Stimulated activated CD8-positive, alpha-beta memory T cell treated with anti-CD3 and anti-CD28 coated beads, Interleukin-15, amount 100 ng/mL, for 24 hours (primary cell): ENCODE measurements at places on chromosomes 2 and 18.

DNA sequence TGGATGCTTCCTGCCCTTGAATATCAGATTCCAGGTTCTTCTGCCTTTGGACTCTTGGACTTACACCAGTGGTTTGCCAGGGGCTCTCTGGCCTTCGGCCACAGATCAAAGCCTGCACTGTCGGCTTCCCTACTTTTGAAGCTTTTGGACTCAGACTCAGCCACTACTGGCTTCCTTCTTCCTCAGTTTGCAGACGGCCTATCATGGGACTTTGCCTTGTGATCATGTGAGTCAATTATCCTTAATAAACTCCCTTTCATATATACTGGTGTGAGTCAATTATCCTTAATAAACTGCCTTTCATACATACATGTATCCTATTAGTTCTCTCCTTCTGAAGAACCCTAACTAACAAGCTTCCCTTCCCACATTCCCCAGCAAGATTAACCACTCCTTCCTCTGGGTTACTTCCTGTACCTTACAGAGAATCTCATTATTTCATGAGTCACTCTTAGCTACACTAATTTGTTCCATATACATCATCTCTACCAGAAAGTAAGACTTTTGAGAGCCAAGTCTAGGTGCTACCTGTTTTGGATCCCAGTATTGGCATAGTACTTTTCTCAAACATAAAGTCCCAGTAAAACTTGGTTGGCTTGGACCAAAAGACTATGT is 31.3 kb upstream of the LRATD1 start:
- no peak for DNase-seq

GRCh38 chr2:102843764-102844443 is 82.1 kb downstream of the TMEM182 start:
- no peak for DNase-seq

DNA sequence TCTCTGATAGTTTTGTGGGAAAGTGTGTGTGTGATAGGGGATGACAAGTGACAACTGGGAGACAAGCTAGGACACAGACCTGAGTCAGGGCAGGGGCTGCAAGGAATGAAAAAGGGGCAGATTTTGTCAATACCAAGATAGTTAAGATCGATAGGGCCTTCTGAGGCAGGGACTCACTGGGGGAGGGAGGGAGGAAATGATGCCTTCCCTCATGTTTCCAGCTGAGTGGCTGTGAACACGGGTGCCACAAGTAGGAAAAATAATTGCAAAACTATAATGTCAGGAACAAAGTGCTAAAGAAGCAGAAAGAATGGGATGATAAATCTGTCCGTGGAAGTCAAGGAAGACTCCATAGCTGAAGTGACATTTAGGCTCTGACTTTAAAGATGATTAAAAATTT is 24.2 kb downstream of the CDH2 start:
- no peak for DNase-seq

DNA sequence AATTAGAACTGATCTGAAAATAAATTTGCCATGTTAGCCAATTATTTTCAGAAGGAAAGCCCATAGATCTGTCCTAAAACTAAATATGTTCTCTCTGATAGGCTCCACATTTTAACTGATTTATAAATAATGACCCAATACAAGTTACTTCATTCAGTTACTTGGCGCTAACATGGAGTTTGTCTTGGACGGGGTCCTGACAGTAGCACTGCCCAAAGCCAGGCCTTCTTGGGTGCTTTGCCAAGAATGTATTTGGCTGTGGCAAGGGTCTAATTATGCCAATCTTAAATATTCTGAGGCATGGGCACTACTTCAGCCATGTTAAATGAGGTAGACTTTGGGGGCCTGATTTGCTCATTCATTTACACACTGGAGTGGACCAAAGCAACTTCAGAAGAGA is 135.0 kb upstream of the PKDCC start:
- no peak for DNase-seq

DNA sequence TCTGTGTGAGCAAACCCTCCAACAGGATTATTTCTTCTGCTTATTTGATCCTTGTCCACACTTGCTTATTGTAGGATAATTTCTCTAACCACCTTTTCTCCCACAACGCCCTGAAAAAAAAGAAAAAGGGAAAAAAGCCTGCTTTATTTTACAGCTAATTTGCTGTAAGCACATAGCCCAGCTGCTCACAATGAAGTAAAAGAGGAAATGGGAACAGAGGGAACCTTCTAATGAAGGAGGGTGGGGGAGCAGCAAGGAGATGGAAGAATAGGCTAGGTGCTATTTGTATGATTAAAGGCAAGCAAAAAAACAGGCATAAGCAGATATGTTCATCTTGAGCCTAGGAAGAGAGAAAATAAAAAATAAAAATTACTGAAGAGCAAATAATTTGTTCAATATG is 331.6 kb downstream of the TXNL1 start:
- no peak for DNase-seq

GRCh38 chr2:238727585-238728329 is 120.1 kb upstream of the TWIST2 start:
- no peak for DNase-seq

DNA sequence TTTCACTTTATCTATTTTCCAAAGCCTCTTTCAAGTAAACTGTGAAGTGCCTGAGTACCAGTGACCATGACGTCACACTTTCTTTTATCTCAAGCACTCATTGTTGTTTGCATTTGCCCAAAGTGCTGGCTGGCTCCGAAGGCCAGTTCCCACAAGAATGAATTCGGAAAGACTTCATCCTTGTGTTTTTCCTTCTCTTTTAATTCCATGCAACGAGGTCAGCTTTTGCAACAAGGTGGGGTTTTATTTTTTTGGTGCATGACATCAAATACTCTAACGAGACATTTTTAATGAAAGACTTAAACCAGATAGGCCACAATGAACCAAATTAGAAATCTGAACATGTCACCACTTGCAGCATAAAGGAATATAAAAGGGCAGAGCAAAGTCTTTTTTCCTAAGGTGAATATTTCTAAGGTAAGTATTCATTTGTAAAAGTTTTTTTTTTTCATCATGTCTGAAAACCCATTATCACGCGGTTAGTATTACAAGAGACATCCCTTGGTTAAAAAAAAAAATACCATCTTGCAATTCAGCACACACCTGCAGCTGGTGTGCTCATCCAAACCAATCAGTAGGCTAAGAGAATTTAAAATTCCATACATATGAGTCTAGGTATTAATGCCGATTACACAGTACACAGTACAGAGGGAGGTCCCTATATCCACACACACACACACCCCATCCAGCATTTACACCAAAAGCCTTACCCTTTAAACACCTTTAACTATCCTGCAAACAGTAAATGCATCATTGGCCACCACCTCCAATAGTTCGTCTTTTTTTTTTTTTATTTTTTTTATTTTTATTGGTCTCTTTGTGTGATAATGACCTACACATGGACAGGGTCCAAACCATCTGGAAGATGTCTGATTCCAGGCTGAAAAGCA is 2.3 kb downstream of the ARL4C start:
- no peak for DNase-seq

DNA sequence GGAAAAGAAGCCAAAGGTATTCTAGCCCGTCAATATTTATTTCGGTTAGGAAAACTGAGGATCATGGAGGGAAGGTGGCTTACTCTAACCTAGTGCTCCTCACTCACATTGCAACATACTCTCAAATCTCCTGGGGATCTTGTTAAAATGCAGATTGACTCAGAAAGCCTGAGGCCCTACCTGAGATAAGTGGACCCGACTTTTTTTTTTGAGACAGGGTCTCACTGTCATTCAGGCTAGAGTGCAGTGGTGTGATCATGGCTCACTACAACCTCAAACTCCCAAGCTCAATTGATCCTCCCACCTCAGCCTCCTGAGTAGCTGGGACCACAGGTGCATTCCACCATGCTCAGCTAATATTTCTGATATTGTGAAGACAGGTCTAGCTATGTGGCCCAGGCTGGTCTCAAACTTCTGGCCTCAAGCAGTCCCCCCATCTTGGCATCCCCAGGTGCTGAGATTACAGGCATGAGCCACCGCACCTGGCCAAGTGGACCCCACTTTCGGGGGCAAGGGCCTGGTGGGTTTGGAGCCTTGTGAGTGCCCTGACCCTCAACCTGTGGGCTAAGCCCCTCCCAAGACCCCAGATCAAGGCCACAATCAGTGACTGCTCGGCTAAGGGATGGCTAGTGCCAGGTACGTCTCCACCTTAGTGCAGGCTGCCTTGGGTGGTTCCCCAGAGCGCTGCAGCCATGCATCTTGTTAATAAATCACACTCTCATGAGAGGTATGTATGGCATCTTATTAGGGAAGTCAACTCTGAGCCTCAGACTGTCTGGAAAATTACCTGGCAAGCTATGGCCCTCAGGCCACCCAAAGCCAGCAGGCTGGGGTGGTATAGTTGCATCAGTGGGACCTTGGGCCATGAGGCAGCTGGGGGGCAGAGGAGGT is 1.1 kb upstream of the NEURL3 start:
- DNase-seq, result no peak

- DNase-seq, result no peak
These were observed 13.4 kb downstream of the ITGA6 start for GRCh38 chr2:172440795-172441194.

DNA sequence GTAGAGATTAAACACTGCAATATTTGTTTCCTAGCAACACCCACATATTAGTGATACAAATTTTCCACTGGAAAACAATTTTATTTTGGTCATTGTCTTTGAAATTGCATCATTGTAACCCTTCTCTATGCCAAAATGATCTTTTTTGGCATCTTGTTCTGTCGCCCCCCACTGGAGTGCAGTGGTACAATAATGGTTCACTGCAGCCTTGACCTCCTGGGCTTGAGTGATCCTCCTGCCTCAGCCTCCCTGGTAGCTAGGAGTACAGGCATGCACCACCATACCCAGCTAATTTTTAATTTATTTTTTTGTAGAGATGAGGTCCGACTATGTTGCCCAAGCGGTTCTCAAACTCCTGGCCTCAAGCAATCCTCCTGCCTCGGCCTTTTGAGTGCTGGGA is 117.4 kb downstream of the PIK3C3 start:
- no peak for DNase-seq

DNA sequence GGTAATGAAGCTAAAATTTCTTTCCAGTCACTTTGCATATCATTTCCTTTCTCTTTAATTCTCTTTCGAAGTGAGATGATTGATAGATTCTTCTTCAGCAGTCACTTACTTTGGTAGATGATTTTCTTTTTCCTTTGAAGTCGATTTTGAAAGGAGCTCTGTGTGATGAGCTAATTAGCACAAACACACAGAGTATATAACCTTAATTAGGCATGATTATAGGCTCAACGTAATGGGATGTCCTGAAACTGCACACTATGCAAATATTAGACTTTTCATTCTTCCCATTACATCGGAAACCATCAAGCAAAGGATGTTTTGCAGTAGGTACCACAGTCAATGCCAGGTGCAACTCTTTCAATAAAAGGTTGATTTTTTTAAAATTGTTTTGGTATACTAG is 6.4 kb upstream of the CTLA4 start:
- no peak for DNase-seq

DNA sequence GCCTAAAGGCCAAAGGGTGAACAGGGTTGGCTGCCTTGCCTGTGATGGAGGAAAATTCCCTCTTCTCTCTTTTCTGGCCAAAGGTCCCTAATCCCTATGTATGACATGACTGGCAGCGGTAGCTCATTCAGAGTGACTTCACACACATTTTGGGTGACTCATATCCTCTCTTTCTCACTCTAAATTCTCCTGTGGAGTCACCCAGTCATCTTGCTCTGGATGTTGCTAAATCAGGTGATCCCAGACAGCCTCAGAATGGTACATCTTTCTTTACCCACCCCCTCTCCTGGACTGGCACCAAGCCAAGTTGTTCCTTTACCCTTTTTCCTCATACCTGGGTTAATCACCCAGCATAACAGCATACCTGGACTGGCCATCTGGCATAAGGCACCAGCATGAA is 77.2 kb downstream of the NEURL3 start:
- DNase-seq, result no peak

DNA sequence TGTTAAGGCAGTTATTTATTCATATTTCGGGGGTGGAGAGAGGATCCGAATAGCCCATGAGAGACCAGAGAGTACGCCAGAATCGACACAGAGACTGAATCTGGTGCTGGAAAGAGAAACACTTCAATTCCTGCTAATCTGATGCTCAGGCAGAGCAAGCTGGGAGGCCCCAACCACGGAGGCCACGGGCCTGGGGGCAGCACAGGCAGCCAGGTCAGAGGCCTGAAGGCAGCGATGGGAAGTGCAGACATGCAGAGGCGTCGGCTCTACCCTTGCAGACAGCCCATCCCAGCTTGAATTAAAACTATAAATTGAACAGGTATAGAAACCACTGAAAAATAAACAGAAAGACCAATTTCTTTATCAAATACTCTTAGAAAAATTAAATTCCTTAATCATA is 50.6 kb downstream of the PXDN start:
- no peak for DNase-seq

- no peak for DNase-seq
These were observed 27.7 kb upstream of the KDM3A start for GRCh38 chr2:86413296-86414094.

DNA sequence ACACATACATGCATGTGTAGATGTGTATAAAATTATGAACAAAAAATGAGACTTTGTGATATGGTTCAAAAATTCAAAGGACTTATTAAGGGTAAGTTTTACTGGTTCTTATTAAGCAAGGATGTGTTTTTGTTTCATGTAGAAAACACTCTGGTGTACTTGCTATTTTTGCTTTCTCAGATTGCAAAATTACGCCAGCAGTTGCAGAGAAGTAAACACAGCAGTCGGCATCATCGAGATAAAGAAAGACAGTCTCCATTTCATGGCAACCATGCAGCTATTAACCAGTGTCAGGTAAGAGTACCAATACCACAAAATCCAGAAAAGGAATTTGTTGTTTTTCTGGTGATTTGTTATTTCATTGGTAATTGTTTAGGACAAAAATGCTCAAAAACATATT is 91.3 kb downstream of the FAM117B start:
- no peak for DNase-seq

DNA sequence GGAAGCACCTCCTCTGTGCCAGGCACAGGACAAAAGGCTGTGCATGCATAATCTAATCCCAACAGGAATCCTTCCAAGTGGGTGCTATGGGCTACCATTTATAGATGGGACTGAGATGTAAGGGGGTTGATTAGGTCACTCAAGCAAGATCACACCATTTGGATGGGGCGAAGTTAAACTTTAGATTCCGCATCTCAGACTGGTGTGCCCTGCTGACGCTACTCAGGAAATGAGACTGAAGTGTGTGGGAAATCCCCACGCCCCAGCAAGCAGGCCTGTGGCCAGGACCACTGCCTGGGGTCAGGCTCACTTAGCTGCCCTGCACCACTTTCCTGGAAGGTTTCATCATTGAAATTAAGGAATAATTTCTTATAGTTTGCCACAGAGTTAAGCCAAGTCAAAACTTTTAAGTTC is 70.5 kb upstream of the PPP1CB start:
- DNase-seq, result peak; percentile 15
